ENCODE measurements at places on chromosomes 5 and 9. TPM values are rescaled to one million over a fixed set of nuclear protein-coding genes. Genes with fewer than 3 reads are reported as not detected.
A peak's percentile ranks its signal among the peaks of the same experiment; 100 is the strongest.

PCDHA4 gene
- total RNA-seq: not detected

MAMDC2 gene
- 6.6 TPM for total RNA-seq

PDZD2 gene
- total RNA-seq: 1.8 TPM

GRCh38 chr5:175444060-175444904, at the start of gene DRD1:
Gene DRD1 (minus strand): TSS chr5:175444182. CDS start chr5:175443099, 1,083 bp downstream.
- DNase-seq: no peak

RABEPK gene
- 37.9 TPM for total RNA-seq

KLF4 gene
- 7.4 TPM for total RNA-seq

ADCY2 gene
- total RNA-seq: not detected

- no peak for DNase-seq
Observed at GRCh38 chr9:90956026-90956810, 154.6 kb downstream of the SYK start.

- DNase-seq: peak; percentile 46
Observed at GRCh38 chr9:37283730-37284325, 138.7 kb upstream of the GRHPR start.

- no peak for DNase-seq
Observed at GRCh38 chr5:120382833-120383232, 81.3 kb upstream of the PRR16 start.

DNA sequence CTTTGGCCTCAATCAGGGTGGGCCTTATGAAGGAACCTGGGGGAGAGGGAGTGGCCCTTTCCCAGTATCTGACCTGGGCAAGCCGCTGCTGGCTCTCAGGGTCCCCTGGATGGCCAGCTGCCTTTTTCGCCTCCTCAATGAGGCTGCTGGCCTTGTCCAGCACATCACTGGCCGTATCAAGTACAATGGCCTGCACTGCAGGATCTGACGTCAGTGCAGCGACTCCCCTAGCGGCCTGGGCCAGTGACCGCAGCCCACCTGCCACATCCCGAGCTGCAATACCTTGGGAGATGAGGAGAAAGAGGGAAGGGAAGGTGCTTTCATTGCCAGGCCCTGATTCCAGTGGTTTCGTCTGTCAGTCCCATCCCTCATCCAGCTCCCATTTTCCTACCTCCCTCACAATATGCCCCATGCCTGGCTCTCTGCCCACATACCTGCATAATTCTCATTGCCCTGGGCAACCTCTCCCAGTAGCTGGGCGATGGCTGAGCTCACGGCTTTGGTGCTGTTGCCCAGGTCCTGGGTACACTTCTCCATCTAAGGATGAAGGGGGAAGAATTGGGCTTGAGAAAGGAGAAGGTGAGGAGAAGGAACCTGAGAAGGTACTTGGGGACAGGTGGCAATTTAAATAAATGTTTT, 19.1 kb downstream of the TLN1 start:
- DNase-seq: no peak

DNA sequence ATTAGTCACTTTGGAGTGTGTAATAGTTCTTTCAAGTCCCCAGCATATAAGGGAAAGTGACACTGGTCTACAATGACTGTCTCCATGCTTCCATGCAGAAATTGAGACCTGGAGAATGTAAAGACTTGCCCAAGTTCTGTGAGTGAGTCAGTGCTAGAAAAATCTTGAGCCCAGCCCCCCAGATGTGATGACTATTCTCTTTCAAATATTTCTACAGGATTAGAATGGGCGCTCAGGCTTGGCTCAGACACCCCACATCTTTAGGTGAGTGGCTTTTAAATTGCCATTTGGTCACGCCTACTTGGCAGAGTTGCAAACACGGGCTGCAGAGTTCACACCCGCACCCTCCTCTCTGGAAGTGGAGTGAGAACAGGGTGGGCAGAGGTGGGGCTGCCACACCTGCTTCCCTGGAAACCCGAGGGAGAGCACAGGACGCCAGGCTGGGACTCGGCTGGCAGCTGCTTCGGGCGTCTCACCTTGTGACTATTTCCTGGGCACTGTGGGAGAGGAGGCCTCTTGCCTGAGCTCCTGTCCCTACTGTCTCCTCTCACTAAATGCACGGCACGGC, 37.6 kb downstream of the ROPN1L start:
- DNase-seq: no peak

DNA sequence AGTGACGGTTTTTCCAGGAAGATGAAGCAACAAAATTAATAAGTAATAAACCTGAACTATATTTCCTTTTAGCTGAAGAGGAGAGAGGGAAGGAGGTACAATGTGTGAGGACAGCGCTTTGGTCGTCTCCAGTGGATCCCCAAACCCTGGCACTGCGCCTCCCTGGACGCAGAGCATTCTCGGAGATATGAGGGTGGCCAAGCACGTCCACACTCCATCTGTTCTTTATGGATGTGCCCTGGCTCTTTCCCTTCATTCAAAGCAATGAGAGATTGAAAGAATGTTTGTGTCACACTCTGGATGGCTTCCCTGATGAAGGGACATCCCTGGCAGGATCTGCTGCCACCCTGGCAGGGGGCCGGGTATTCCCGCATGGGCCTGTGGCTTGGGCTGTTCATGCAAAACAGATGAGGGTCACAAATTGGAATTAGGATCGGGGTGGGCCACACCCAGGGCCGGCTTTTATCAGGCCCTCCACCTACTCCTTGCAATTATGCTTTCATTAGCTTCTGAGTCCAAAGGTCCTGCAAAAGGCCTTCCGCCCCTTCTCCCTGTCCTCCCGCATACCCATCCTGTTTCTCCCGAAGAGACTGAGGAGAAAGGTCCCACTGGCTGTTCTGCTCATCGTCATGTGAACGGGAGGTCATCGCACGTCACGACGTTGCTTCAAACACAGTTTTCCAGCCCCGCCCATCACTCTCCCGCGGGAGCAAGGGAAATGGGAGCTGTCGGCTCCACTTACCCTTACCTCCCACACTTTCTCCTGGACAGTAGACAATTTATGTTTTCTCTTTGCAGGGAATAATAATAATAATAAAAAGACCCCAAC, 286.1 kb upstream of the IRX4 start:
- no peak for DNase-seq

DNA sequence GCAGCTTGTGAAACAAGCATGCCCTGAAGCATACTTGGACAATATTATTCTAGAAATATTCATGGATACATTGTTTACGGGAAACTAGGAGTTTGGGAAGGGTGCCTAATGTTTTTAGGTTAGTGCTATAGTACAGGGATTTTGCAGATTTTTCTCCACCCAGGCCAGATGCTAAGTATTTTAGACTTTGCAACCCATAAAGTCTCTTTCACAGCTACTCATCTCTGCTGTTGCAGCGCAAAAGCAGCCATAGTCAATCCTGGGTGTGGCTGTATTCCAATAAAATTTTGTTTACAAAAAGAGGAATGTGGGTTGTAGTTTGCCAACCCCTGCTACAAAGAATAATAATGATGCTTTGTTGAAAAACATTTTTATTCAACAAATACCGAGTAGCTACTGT, 106.2 kb downstream of the CEMIP2 start:
- no peak for DNase-seq

DNA sequence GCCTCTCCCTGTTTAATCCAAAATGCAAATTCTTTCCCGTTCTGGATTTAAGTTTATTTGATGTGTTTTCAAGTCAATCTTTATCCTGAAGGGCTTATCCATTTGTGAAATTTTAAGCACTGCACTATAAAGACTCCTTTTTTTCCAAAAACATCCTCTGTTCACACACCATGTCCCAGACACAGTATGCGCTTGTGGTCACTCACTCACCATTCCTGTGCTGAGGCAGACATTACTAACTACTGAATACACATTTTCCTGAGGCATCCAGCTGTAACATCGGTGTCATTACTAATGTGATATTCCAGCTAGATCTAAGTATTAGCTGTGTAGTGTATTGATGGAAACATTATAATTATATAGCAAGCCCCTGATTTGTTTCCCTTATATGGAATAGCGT, 298.4 kb downstream of the KCTD16 start:
- DNase-seq: peak; percentile 72

GRCh38 chr9:112789891-112790774, 39.6 kb downstream of the SNX30 start:
- DNase-seq: peak; percentile 73

ARID3C gene
- total RNA-seq: not detected

PCDHAC2 gene
- total RNA-seq: not detected

SLC36A3 gene
- total RNA-seq: not detected

PDE8B gene
- 0.35 TPM for total RNA-seq

- DNase-seq: no peak
Observed at GRCh38 chr5:112779531-112779930, 41.8 kb downstream of the APC start.
